ENCODE measurements at places on chromosomes 13 and 19.

- DNase-seq, result no peak
Measured at GRCh38 chr19:31013384-31014020, 335.7 kb downstream of the TSHZ3 start.

- DNase-seq, result no peak
Measured at GRCh38 chr13:27455331-27455855, 5.0 kb upstream of the MTIF3 start.

GRCh38 chr13:80894917-80895316 lies 554.0 kb upstream of the SPRY2 start:
- DNase-seq, result no peak

- no peak for DNase-seq
Measured at GRCh38 chr19:34260771-34261173, 6.4 kb downstream of the GARRE1 start.

DNA sequence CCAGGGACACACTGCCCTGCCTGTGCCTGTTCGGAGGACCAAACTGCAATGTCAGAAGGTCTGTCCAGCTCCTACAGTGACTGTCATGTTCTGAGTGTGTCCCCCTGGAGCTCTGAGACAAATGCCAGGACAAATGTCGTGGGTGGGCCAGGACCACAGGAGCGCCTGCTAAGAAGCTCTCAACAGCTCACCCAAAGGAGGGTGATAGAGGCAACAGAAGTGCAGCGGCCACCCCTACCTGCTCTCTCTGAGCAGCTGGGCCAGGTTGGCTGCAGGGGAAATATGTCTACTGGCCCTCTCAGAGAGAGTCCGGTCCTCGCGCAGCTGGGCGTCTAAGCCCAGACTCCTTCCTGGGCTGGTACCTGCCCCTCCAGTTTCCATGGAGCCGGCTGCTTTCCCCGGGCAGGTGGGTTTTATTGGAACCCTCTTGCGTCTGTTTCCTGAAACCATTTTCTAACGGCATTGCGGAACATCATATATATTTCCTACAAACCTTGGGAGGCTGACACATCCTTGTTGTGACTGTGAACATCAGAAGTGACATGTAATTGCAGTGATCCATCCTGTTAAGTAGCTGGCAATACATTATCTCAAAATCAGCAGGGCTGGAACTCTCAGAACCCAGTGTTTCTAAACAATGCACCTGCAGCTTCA lies 78.1 kb downstream of the CHST8 start:
- DNase-seq, result no peak

- DNase-seq, result no peak
Measured at GRCh38 chr19:53772943-53773342, 51.2 kb downstream of the NLRP12 start.

DNA sequence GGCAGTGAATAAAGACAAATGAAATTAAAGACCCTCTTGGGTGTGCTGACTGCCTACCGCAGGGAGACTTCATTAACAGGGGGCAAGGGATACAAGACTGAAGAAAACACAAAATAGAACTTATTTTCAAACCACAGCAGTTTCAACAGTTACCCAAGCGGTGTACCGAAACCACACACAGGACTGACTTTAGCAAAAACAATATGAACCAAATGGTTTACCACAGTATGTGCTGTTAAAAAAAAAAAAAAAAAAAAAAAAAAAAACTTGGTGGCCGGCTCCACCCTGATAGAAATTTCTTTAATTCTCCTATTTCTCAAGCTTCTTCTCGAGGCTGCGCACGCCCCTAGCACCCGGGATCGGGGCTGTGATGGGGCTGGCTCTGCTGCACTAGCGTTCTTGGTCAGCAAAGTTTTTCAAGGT lies 42.6 kb downstream of the KLF2 start:
- DNase-seq, result no peak

DNA sequence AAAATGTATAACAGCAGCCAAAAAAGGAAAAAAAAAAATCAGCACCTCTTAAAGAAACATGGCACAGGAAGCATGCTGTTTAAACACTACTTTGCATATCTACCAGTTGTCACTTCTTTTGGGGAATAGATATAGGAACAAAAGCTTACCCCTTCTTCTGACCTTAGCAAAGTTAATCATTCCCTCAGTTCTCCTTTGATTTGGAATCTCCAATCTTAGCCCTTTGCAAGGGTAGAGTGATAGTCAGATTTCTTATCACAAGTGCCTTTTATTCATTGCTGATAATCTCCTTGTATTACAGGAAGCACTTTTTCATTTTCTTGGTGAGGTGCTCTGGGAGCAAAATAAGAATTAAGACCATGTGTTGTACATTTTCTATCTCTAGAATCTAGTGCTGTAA lies 1327.6 kb downstream of the OLFM4 start:
- DNase-seq, result no peak

GRCh38 chr13:94181461-94182107 lies 297.9 kb downstream of the DCT start:
- DNase-seq, result no peak

DNA sequence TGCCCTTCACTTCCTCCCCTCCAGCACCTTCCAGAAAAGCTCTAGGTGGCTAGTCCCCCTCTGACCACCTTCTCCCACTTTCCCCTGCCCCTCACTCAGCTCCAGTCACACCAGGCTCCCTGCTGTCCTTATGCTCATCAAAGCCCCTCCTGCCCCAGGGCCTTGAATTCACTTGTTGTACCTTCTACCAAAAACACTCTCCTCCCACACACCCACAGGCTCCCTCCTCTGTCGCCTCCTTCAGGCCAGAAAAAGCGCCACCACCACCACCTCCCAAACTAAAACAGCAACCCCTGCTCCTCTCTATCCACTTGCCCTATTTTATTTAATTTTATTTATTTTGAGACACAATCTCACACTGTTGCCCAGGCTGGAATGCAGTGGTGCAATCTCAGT lies 4.8 kb upstream of the CEACAM16 start:
- DNase-seq, result no peak

GRCh38 chr19:35149463-35149862 lies 5.1 kb upstream of the FXYD5 start:
- no peak for DNase-seq

- DNase-seq, result no peak
Measured at GRCh38 chr13:89695343-89696257, 1651.9 kb upstream of the MIR17HG start.

- DNase-seq, result no peak
Measured at GRCh38 chr19:10271543-10272086, 695 bp downstream of the ICAM1 start.

- DNase-seq, result no peak
Measured at GRCh38 chr19:39483141-39483540, 2.5 kb downstream of the TIMM50 start.

DNA sequence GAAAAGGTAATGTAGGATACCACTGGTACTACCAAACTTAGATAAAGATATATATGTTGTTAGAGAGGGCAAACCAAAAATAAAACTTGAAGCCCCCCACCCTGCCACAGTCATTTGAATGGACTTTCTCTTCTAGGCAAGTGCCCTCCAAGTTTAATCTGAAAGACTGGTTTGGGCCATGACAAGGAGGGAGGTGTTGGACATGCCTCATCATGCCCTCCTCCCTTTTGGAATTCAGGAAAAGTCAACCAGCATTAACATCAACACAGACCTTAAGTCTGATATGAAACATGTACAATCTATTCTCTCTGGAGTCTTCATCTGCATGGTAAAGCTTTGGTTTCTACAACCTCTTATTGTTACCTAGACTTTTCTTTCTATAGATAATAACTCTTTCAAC lies 46.3 kb upstream of the GPR12 start:
- DNase-seq, result no peak

- DNase-seq, result peak; percentile 74
Measured at GRCh38 chr19:58182577-58182988, 278 bp upstream of the ZNF274 start.

- no peak for DNase-seq
Measured at GRCh38 chr13:98172590-98173422, 4.3 kb downstream of the RNF113B start.

DNA sequence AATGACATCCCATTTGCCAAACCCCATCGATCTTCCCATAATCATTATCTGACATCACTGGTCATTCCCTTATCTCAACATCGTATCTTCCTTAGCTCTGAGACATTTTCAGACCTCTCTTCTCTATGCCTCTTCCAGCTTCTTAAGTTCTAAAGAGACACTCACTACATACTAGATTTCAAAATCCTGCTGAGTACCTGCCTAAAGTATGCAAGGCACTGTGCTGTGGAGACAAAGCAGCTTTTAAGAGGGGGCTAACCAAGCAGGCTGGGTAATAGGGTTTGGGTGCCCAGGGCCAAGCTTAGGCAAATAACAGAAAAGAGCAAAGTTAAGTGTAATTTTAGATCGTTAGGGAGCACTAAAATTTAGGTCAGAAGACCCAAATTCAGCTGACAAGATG lies 3.4 kb upstream of the POMP start:
- no peak for DNase-seq

DNA sequence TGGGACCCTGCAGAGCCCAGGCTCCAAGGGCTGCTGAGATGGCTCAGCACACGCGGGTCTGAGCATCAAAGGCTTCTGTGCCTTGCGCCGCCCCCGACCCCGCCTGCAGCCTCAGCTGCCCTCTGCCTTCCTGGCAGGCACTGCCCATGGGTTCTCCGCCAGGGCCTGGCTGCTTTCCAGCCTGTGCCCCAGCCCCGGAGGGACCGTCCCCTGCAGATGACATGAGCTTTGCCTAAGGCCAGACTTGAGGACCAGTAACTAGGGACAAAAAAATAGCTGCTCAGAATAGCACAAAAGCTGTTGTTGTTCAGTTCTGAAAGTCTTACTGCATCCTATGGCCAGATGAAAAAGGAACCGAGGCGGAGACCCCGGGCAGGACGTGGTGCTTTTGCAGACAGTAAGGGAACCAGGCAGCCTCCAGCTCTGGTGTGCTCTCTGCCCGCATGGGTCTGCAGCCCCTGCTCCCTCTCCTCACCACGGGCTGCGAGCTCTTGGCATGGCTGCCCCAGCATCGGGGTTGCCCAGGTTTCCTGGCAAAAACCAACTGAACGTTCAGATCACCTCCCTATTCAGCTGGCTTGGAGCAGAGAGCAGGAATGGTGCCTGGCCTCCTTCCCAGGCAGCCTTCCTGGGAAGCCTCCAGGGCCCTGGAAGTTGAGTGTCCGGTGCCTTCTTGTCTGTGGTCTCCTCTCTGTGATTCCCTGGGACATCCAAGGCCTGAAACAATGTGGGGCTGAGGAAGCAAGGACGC lies 12.5 kb upstream of the CFAP97D2 start:
- no peak for DNase-seq

GRCh38 chr13:40130871-40131636 lies 475.6 kb downstream of the COG6 start:
- no peak for DNase-seq

DNA sequence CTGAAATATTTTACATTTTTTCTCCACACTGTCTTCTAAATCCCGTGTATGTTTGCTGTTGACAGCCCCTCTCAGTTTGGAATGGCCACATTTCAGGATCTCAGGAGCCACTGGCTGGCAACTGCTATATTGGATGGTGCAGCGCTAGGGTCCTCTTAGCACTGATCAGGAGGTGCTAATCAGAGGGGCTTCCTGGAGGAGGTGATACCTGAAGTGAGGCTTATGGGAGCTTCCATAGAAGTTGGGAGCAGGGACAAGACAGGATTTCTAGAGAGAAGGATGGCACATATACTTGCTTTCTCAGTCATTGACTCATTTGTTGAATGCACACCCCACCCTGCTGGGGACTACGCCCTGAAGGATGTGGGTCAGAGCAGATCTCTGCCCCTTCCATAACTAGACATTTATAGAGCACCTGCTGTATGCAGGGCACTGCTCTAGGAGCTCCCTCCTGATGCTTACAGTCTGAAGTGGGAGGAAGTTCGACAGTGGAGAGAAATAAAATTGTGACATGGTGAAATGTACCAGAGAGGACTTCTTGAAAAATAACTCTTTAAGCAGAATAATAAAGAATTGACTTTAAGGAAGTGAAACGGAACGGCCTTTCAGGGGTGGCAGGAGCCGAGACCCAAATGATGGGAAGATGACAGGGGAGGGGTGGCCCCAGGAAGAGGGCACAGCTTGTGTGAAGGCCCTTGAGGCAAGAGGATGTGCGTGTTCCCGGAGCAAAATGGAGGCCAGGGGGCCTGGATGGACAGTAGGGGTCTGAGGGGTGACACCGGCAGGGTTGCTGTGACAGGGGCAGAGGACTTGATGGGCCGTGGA lies 13.1 kb downstream of the AP2A1 start:
- no peak for DNase-seq

DNA sequence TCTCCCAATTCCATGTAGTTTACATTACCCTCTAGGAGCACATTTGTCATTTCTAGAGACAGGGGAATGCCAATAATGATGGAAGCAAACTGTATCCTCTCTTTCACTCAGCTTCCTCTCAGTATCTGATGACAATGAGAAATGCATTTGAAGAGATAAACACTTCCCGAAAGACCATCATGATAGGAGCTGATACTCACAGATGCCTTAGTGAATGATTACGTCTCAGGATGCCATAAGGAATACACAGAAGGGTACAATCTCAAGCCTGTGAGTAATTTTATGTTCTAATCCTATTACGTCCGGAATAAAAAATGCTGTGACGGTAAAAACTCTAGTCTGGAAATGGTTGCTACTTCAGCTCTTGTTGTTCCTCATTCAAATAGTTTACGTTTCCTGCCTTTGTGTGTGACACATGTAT lies 663.8 kb upstream of the MIR17HG start:
- no peak for DNase-seq

DNA sequence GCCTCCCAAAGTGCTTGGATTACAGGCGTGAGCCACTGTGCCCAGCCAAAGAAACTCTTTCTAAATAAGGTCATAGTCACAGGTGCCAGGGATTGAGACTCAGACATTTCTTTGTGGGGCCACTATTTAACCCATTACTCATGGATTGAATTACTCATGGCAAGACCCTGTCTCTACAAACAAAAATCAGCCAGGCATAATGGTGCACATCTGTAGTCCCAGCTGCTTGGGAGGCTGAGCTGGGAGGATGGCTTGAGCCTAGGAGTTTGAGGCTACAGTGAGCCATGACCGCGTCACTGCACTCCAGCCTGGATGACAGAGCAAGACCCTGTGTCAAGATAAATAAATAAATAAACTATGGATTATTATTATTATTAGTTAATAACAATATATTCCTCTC lies 3.6 kb upstream of the KLF2 start:
- no peak for DNase-seq

GRCh38 chr13:34076943-34077703 lies 259.2 kb downstream of the RFC3 start:
- no peak for DNase-seq

DNA sequence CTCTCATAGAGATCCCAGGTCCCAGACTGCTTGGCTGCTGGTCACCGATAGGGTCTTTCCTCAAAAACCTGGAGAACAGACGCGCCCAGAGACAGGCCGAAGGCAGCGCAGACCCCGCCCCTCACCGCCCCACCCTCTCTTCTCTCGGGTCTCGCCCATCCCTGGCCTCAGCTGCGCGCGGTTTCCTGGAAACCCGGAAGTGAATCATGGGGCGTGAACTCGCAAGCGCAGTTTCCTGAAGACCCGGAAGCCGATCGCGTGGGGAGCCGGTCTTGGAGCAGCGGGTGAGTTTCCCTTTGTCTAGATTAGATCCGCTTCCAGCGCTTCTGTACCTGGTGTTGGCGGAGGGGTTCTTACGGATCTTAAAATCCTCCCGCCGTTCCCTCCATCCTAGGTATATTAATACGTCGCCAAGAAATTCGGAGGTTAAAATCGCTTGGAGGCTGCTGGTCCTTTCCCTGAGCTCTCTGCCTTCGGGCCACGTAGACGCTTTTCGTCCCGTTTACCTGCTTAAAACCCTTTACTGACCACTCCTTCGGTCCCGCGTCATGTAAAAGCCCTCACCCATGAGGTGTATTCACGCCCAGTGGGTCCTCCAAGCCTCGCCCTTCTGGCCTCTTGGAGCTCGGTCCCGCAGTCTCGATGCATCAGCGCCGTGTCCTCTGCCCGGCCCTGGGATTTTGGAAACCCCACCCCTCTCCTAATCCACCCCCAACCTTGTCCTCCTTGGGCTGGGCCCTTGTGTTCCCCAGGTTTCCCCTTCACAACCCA lies at the start of gene ZNF578:
Gene ZNF578, plus strand, starts transcription at position 230 of the 771 bp plus-strand sequence. CDS start 48,293 bp downstream, outside the sequence.
- DNase-seq, result peak; percentile 19

Measured in esophagus squamous epithelium (tissue), 5 donors.